Stimulated activated CD4-positive, alpha-beta T cell treated with anti-CD3 and anti-CD28 coated beads, Interleukin-4, amount 100 ng/mL, for 48 hours (primary cell): ENCODE measurements at places on chromosomes 7 and 10.
A peak's percentile ranks its signal among the peaks of the same experiment; 100 is the strongest.

DNA sequence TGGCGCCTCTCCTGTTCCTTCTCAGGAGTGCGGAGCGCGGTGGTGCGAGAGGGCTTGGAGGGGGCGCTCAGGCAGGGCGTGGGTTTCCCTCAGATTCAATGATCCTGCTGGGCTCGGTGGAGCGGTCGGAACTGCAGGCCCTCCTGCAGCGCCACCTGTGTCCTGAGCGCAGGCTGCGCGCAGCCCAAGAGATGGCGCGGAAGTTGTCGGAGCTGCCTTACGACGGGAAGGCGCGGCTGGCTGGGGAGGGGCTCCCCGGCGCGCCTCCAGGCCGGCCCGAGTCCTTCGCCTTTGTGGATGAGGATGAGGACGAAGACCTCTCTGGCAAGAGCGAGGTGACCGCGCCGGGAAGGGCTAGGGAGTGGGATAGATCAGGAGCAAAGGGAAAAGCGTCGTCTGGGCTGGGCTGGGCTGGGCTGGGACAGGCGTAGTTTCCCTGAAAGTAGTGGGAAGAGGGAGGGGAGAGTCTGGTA, 17.0 kb downstream of the FAM131B start:
- DNase-seq = peak; percentile 45

DNA sequence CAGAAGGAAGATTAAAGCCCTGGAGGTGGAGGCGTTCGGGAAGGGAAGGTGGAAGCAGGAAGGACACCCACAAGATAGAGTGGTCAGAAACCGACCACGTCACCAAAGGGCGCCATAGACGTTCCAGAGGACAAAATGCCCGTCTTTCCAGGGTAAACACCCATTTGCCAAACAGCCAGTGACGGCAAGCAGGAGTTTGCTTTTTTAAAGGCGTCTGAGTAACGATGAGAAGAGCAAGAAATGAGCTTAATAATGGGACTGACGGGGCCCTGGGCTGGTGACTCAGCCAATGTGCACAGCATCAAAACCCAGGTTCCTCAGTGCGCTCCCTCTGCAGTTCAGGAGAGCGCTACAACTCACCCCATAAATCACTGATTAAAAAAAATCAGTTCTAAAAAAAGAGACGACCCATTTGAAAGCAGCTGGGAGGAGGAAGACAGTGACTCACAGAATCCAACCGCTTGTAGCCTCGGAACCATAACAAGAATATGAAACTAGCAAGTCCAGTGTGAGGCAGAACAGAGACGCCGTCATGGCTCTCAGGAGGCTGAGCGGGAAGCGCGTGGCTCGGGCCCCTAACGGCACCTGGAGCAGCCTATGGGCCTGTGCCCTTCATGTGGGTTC, 5.9 kb downstream of the DIP2C start:
- no peak for DNase-seq

DNA sequence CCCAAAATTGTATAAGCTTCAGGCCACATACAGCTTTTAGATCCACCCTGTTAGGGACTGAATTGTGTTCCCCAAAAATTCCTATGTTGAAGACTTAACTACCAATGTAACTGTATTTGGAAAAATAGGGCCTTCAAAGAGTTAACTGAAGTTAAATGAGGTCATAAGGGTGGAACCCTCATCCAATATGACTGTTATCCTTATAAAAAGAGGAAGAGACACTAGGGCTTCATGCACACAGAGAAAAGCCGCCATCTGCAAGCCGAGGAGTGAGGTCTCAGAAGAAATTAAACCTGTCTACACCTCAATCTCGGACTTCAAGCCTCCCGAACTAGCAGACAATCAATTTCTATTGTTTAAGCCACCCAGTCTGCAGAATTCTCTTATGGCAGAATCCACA, 317.9 kb upstream of the NFE2L3 start:
- DNase-seq = no peak

GRCh38 chr7:150631866-150632864, at the start of gene GIMAP6:
Gene GIMAP6, minus strand, starts transcription at chr7:150632385. Its CDS starts 2,243 bp downstream, at chr7:150630142.
- peak; percentile 28 for DNase-seq

GRCh38 chr10:119428789-119429188, 113.7 kb downstream of the RGS10 start:
- no peak for DNase-seq

- DNase-seq = no peak
These were observed 12.5 kb upstream of the MNX1 start for GRCh38 chr7:157022681-157023588.
